Endothelial cell of umbilical vein (primary cell): ENCODE measurements at places on chromosomes 1 and 21. TPM values are rescaled to one million over a fixed set of nuclear protein-coding genes. Genes with fewer than 3 reads are reported as not detected.

The RGSL1 gene
- total RNA-seq, result not detected in 2 replicates

DNA sequence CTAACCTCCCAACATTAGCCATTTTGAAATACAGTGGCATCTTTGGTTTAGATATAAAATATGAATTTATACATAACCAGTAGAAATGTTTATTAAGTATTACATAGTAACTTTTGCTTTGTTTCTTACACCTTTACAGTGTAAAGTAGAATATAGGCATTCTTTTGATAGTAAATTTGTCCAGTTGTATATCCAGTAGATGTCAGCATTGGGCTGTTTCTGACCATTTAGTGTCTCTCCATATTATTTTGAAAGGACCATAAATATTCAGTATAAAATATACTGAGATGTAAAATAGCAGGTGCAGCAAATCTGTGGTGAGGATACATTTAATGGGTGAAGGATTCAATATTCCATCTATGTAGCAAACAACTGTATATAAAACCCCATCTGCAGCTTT is 115.8 kb upstream of the ZRANB2 start:
- peak; percentile 16 for DNase-seq

DNA sequence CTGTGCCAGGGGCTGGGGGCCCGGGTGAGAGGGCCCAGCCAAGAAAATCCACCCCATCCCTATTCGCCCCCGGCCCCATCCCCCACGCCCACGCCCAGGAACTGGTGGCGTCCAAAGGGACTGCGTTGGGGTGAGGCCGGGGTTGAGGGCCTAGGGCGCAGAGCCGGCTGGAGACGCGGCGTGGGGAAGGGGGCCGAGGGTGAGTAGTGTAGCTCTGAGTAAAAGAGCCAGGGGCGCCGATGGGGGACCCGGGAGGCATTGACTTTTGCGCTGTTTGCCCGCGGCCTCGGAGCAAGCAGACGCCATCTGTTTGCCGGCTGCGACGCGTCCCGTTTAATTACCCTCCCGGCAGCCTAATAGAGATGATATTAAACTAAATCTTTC is 3.5 kb upstream of the DMRTA2 start:
- DNase-seq, result no peak

DNA sequence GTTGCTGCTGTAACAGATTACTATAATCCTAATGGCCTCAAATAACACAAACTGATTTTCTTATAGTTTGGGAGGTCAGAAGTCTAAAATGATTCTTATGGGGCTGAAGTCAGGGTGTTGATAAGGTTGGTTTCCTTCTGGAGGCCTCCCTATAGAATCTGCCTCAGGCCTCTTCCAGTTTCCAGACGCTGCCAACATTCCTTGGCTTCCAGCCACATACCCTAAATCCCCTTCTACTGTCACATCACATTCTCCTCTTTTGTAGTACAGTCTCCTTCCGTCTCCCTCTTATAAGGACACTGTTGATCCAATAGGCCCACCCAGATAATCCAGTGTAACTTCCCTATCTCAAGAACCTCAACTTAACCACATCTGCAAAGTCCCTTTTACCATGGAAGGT is 145.3 kb upstream of the NCAM2 start:
- no peak for DNase-seq

- no peak for DNase-seq
Observed at GRCh38 chr1:197249324-197249723, 18.7 kb upstream of the CRB1 start.
